ENCODE measurements at places on chromosomes 13 and 19.

GRCh38 chr13:102642475-102642874 is 45.7 kb downstream of the TPP2 start:
- no peak for DNase-seq

- no peak for DNase-seq
These were observed 67.5 kb downstream of the LRCH1 start for GRCh38 chr13:46620471-46620870.

DNA sequence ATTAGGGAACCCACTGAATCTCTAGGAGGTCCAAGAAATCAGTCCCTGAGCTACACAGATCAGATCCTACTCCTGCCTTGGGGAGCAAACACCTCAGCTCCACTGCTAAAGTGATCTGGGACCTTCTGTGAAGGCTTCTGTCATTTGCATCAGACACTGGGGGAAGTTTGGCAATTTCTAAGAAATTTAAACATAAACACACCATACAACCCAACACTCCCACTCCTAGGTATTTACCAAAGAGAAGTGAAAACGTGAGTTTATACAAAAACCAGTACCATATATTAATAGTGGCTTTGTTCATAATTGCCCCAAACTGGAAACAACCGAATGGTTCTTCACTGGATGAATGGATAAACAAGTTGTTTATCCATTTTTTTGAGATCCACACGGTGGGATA is 7.3 kb upstream of the TYROBP start:
- DNase-seq, result no peak

- DNase-seq, result no peak
These were observed 277.2 kb downstream of the NALCN start for GRCh38 chr13:101139081-101139480.

DNA sequence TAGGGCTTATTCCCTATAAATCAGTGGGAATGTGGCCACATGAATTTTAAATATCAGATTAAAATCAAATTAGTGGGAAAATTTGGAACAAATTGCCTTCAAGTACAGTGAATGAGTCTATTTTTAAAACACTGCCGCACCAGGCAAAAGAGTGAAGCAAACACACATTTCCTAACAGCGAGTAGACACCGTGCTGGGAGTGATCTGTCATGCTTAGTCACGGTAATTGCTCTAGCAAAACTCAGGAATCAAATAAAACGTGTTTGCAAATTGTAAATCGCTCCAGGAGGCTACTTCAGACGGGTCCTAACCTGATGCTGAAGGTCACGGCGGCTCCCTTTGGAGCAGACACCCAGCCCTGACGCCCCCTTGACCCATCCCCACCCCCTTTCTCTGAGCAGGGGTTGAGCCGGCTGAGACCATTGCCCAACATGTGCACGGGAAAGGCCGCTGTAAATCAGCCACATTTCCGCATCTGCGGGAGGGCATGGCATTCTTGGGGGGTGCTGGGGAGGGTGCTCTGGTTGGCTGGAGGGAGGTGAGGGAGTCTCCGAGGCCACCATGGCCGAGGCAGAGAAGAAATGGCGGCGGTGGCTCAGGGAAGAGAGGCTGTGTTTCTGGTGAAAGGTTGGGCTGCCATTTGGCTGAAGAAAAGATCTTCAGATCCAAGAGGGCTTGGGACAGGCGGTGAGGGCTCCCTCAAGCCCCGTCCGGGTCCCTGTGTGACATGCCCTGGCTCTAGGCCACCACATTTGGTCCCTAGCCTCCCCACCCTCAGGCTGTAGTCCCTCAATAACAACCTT is 8.9 kb downstream of the CEBPA start:
- DNase-seq, result no peak
